ENCODE measurements at places on chromosomes 11 and 22. TPM values are rescaled to one million over a fixed set of nuclear protein-coding genes. Genes with fewer than 3 reads are reported as not detected.

STX5 gene
- polyA plus RNA-seq: 19.5 TPM

DGAT2 gene
- 3.3 TPM for polyA plus RNA-seq

ENTHD1 gene
- not detected for polyA plus RNA-seq

TREH gene
- polyA plus RNA-seq: 0.03 TPM

CDC42BPG gene
- polyA plus RNA-seq: 1.0 TPM

DKK3 gene
- 11.9 TPM for polyA plus RNA-seq

GRCh38 chr11:67307545-67308001, 4.2 kb downstream of the SSH3 start:
- no peak for DNase-seq

- DNase-seq: no peak
Measured at GRCh38 chr11:119664063-119664572, 64.9 kb downstream of the NECTIN1 start.

GRCh38 chr11:66371627-66372415, at the start of gene SLC29A2:
Gene SLC29A2 (minus strand): TSS chr11:66371760. CDS start chr11:66371591, 169 bp downstream.
- DNase-seq: peak; percentile 68

- DNase-seq: no peak
Measured at GRCh38 chr11:132257871-132258270, 887.5 kb downstream of the NTM start.

GRCh38 chr22:24009227-24010017, 1.7 kb upstream of the CABIN1 start:
- DNase-seq: no peak

DNA sequence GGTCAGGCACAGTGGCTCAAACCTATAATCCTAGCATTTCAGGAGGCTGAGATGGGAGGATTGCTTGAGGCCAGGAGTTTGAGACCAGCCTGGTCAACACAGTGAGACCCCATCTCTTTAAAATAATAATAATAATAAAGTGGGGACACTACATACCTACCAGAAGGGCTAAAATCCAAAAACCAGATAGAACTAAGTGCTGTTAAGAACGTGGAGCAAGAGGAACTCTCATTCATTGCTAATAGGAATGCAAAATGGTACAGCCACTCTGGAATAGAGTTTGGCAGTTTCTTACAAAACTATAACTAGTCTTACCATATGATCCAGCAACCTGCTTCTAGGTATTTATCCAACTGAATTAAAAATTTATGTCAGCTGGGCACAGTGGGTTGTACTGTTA, 9.6 kb downstream of the CKAP5 start:
- no peak for DNase-seq

Data from A549 (cell line).